AG04450 (cell line): ENCODE measurements at places on chromosomes 12 and 14.
A peak's percentile ranks its signal among the peaks of the same experiment; 100 is the strongest.

DNA sequence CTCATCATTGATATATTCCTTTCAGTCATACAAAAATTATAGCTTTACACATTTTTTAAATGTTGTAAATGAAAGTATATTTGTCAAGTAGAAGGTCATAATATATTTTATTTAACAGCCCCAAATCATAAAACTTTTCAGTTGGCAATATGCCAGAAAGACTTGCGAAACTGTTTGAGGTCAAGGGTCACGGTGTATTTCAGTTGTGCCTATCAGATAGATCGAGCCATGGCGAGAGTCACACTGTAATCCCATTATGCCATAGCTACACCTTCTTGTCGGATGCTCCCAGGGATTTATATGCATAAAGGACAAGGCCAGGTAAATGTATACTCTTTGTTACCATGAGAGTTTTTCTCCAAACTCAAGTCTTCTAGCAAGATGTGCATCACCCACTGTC, 26.7 kb upstream of the G2E3 start:
- no peak for DNase-seq

- DNase-seq, result no peak
Observed at GRCh38 chr12:120684523-120684932, 2.4 kb upstream of the MLEC start.

DNA sequence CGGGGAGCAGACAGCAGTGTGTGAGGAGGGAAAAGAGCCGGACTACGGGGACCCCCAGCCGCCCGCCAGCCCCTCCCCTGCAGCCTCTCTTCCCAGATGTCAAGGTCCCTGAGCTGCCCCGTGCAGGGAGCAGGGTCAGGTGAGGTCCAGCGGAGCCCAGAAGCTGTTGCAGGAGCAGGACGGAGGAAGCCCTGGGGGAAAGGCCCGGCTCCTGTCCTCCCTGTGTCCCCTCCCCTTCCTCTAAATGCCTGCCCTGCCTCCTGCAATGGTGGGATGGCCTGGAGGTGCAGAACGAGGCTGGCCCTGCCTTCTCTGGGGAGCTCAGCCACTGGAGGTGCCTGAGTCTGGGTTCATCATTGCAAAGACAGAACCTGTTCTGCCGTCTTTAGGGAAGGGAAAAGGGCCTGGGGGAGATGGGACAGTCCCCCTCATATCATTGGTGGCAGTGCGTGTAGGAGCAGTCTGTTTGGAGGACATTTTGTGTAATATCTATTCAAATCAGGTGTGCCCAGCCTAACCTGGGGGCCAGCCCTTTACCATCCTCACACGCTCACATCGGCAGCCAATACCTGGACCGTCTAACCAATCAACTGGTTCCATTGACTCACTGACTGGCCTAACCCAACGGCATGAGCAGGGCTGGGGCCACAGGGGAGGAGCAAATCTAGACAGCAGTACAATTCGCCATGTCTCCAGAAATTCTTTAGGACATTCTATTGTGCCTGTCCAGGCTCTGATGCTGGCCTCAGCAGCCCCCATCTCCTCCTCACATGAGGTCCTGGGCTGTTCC, 364.1 kb upstream of the SFSWAP start:
- no peak for DNase-seq

DNA sequence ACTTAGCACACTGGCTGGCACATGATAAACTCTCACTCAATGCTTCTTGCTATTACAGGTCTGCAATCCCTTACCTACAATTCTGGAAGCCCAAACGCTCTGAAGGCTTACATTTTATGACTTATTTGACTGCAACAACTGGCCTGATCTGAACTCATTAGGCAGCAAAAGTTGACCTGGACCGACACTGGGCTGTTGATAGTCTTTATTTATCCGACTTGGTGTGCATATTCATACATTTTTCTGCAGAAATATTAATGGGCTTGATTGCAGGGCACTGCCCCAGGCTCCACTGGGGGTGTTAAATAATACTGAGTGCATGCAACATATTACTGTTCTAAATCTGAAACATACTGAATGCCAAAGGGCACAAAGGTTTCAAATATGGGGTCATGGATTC, 1076.7 kb downstream of the BCL11B start:
- DNase-seq, result no peak

DNA sequence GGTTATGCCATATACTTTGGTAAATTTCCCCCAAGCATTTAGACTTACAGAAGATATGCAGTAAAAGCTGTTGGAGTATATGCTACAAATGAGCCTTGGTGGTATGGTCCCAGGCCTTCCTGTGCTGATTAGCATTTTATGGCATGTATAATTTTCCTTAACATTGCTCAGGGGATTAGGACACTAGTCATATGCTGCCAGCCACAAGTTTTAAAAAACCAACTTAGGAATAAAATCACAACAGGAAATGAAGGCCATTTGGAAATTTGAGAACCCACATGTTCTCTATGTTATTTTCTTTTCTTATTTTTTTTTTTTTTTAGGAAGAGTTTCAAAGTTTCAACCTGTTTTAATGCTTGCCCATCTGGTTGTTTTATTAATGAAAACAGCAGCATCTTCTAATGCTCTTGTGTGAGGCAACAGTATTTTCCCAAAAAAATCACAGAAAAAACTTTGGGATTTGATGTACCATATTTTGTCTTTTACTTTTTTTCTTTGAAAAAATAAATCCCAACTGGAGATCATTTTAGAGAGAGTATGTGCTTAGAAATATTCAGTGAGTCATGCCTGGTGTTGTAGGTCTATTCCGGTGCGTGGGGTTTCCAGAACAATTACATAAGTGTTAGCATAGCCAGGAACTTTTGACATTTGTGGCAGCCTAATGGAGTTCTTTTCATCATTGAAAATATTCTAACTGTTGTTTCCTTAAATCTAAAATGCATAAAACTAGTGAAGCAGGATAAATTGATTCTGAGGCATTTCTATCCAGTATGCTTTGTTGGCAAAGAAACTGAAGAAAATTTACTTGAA, 21.7 kb upstream of the DUSP6 start:
- no peak for DNase-seq

DNA sequence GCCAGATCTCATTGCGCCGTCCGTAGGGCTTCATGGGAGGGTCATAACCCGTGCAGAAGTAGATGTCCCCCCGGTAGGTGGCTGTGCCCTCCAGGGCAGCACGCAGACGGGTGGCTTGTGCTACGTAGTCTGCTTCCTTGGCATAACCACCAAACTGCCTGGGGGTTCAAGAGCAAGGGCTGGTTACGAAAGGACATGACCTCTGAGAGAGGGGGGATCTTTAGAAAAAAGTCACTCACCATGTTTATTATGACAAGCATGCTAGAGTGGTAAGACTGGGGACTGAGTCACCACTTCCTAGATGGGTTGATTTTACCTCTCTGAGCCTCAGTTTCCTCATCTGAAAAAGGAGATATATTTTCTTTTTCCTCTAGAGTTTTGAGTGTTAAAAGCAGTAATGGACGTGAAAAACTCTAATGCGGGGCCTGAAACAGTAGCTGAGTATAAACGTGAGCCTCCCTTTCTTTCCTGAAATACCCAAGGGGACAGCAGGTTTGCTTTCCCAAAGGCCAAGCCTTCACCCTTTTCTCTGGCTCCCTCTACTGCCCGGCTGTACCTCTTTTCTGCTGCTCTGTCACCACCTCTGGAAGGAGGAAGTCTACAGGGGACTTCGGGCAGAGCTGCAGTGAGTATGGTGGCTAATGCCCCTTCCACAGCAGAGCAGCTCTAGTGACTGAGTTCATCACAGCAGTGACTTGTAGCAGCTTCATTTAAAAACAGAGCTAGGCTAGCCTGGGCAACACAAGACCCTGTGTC, 23.5 kb upstream of the GPRC5D start:
- no peak for DNase-seq

DNA sequence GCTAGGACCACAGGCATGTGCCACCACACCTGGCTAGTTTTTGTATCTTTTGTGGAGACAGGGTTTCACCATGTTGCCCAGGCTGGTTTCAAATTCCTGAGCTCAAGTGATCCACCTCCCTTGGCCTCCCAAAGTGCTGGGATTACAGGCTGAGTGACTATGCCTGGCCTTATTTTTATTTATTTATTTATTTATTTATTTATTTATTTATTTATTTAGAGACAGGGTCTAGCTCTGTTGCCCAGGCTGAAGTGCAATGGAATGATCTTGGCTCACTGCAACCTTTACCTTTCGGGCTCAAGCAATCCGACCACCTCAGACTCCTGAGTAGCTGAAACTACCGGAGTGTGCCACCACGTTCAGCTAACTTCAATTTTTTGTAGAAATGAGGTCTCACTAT, 117.0 kb upstream of the MAX start:
- DNase-seq, result no peak

- DNase-seq, result no peak
Observed at GRCh38 chr12:77514511-77514910, 316.2 kb upstream of the NAV3 start.

GRCh38 chr12:32120419-32120818, 13.8 kb downstream of the BICD1 start:
- DNase-seq, result no peak

- DNase-seq, result no peak
Observed at GRCh38 chr14:37824939-37825712, 229.7 kb downstream of the TTC6 start.

GRCh38 chr12:42235426-42235825, 2.6 kb downstream of the YAF2 start:
- no peak for DNase-seq

GRCh38 chr14:24366721-24367513, 1.1 kb upstream of the NFATC4 start:
- peak; percentile 83 for DNase-seq

DNA sequence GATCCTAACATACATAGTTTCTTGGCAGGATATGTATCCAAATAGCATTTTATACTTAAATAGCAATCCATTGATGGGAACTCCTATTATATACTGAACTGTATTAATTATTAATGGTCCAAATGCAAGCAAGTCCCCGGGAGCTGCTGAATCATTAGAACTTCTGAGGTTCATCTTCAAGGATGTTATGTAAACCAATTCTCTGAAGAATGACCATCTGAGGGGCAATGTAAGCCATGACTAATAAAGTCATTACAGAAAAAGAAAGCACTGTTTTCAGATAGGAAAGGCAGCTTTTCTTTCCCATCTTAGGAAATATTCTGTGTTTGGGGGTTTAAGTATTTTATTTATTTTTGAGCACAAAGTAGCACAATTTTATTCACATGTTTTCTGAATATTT, 166.1 kb upstream of the SLC16A7 start:
- DNase-seq, result peak; percentile 16

GRCh38 chr14:50670196-50670865, 2.2 kb upstream of the SAV1 start:
- DNase-seq, result no peak

DNA sequence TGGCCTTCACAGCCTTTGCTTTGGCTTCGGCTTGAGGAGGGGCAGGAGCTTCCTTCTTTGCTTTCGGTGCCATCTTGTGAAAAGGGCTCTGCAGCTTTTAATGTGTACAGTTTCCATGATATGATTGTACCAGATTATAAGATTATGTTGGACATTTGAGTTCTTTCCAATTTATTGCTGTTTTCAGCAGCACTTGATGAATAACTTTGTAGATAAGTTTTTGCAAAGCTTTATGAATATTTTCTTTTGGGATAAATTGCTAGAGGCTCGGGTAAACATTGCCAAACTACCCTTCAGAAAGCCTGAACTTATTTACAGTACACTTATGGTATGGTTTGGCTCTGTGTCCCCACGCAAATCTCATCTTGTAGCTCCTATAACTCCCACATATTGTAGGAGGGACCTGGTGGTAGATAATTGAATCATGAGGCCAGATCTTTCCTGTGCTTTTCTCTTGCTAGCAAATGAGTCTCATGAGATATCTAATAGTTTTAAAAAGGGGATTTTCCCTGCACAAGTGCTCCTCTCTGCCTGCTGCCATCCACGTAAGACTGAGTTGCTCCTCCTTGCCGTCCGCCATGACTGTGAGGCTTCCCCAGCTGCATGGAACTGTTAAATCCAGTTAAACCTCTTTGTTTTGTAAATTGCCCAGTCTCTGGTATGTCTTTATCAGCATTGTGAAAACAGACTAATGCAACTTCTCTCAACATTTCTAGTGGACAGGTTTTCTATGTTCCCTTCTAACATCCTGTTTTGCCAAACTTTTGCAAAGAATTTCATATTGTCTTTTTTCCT, 70.4 kb downstream of the RCOR1 start:
- no peak for DNase-seq

GRCh38 chr12:115355301-115355700, 671.3 kb upstream of the TBX3 start:
- no peak for DNase-seq

- no peak for DNase-seq
Observed at GRCh38 chr12:66960704-66961690, 282.1 kb upstream of the GRIP1 start.

DNA sequence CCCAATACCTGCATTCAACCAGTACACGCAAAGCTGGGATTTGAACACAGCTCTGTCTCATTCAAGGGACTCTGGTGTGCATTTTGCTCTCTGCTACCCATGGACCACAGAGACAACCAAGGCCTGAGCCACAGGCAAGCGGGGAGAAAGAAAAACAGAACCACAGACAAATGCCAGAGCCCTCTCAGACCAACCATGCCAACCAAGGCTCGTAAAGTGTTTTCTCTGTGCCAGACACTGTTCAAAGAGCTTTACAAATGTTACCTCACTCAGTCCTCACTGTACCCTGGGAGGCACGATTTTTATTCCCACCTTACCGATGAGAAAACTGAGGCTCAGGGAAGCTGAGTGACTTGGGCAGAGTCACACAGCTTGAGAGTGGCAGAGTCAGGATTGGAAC, 32.4 kb upstream of the EML1 start:
- DNase-seq, result no peak

DNA sequence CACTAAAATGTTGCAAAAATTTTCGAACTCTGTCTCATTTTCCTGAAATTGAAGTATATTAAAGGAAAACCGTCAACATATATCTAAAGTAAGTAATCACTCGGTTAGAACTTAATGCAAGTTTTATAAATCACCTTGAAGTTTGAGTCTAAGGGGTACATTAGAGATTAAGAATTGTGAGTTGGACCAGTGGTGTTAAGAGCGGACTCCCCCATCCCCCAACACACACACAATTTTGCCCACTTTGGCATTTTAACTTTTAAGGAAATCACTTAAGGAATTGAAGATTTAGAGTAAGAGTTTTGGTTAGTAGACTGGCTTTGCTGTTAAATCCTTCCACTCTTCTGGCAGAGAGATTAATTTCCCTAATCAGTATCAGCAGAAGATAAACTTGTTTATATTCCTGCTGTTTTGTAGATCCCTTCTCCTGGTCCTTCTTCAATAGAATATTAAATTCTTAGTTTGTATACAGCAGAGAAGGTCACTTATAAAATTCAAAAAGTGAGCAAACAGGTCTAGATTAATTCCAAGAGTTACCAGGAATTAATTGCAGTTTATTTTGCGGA, 1.5 kb downstream of the HIF1A start:
- no peak for DNase-seq

GRCh38 chr12:120500581-120500980, 4.7 kb downstream of the DYNLL1 start:
- no peak for DNase-seq

DNA sequence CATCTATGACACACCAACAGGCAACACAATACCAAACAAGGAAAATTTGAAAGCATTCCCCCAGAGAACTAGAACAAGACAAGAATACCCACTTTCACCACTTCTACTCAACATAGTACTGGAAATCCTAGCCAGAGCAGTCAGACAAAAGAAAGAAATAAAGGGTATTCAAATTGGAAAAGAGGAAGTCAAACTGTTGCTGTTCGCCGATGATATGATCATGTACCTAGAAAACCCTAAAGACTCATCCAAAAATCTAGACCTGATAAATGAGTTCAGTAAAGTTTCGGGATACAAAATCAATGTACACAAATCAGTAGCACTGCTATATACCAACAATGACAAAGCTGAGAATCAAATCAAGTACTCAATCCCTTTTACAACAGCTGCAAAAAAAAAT, 8.1 kb upstream of the ATL1 start:
- no peak for DNase-seq
